Calu3 (cell line): ENCODE measurements at places on chromosomes 5 and 9. TPM values are rescaled to one million over a fixed set of nuclear protein-coding genes. Genes with fewer than 3 reads are reported as not detected.

The ADAMTS13 gene
- 4.7 and 5.8 TPM in 2 replicates for total RNA-seq

GRCh38 chr5:350355-350754, 28.8 kb downstream of the AHRR start:
- DNase-seq, result no peak

- no peak for DNase-seq
Observed at GRCh38 chr5:132277971-132278853, 16.0 kb upstream of the SLC22A4 start.

GRCh38 chr5:173808079-173808808, 79.9 kb upstream of the CPEB4 start:
- no peak for DNase-seq

DNA sequence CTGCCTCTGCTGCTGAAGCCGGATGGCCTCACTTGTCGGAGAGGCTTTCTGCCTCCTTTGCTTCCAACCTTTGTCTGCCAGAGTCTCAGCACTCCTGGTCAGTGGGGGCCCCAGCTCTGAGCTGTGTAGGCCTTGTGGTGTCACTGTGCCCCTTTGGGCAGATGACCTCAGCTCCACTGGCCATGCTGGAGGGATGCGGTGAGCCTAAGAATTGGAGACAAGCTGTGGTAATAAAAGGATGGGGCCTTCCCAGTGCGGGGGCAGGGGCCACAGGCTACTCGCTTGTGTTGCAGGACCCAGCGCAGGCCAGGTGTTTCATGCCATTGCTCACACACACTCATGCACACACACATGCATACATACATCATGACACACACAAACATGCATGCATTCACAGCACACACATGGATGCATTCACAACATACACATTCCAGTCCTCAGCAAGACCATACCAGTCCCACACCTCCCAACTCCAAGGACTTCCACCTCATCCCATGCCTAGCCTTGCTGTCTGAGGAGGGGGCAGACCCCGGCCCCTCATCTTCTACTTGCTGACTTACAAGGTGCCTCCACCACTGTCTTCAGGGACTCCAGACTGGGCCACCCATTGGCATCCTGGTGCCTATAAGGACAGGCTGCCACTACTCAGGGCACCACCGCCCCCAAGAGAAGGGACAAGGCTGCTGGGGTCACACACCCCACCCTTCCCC, 237.7 kb downstream of the SYK start:
- DNase-seq, result no peak

DNA sequence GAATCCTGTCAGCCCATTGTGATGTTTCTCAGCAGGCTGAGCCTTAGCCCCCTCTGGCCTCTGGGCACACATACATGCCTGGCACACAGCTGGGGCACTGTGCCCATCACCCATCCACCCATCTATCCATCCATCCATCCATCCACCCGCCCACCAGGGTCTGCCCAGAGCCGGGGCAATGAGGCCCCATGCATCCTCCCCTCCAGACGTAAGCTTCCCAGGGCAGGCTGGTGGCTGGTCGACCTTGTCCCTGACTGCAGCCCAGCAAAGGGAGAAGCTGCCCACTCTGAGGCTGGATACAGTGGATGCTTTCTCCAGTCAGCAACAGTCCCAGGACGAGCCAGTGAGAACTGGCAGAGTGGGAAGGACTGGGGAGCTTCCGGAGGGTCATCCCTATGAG, 21.1 kb upstream of the SLC25A51 start:
- DNase-seq, result no peak

- no peak for DNase-seq
Observed at GRCh38 chr9:17342696-17343095, 207.9 kb downstream of the CNTLN start.
